ENCODE measurements at places on chromosomes 1 and 21.

DNA sequence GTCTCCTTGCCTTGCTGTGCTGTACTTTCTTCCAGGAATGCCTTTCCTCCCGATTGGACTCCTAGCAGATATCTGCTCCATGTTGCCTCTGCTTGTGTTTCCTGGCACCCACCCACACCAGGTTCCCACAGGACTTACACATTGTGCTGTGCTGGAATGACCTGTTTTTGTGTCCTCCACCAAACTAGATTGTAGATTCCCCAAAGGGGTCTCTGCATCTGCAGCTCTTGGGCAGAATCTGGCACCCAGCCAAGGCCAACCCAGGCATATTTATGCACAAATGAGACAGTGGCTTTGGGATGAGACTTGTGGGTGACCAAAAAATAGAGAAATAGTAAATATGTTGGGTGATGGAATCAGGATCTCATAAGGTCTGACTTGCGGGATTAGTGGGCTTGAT is 278.2 kb downstream of the RRAGC start:
- DNase-seq, result no peak

GRCh38 chr1:198276241-198276640 is 119.4 kb downstream of the NEK7 start:
- DNase-seq, result no peak

- no peak for DNase-seq
These were observed 14.0 kb downstream of the CAMK1G start for GRCh38 chr1:209597499-209597898.

DNA sequence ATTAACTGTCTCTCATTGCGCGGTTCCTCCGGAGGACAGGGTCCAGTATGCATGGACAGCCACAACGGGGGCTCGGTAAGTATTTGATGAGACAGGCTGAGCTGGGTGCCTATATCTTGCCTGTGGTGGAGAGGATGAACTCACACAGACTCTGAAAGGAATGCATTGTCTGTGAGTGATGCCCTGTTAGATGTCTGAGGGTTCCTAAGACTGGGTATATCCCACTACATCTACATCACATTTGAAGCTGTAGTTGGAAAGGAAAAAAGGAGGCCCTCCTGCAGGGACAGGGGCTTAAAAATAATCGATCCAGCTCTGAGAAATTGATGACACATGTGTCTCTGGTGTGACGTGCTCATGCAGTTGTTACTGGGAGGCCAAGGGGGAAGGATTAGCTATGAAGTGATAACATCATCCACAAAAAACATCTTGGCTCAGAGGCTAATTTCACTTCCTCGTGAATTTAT is 1.9 kb downstream of the ADARB1 start:
- DNase-seq, result no peak

- no peak for DNase-seq
These were observed 21.0 kb downstream of the XPR1 start for GRCh38 chr1:180652792-180653191.

DNA sequence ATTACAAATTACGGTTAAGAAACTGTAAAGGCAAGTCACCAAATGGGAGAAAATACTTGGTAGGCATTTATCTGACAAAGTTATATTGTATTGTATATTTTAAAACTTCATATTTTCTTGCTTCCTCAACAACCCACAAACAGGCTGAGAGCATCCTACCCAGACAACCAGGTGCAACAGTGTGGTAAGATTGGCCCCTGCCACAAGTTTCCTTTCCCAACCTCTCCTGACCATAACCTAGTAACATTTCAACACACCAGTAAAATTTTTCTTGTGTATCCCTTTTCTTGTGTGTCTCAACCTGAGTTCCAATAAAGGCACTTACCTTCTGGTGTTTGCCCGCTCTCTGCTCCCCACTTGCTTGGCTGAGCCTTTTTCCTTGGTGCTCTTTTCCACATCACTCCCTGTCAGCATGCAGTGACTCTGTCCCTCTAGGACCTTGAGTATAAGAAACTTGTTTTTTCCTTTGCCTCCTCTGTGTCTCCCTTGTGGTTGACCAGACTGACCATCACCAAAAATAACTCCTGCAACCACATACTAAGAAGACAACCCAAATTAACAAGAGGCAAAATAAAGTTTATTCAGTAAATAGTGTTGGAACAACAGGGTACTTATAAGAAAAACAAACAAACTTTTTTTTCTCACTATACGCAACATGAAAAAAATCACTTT is 40.9 kb downstream of the FCRL3 start:
- no peak for DNase-seq

DNA sequence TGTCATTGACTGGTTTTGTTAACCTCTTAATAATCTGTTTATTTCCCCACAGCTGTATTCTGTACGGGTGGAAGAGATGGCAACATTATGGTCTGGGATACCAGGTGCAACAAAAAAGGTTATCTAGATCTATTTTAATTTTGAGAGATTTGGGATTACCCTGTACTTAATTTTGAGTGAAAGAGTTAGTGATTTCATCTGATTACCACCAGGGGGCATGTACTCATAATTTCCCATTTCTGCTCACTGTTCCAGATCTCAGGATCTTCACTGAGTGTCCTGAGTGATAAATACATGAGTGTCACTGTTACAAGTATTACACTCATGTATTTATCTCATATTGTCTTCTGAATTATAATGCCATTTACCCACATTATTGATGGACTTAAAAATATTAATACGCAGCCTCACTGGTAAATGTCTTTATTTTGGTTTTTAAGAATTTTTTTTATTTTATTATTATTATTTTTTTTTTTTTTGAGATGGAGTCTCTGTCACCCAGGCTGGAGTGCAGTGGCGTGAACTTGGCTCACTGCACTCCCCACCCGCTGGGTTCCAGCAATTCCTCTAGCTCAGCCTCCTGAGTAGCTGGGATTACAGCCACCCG is 27.4 kb downstream of the DTL start:
- peak; percentile 12 for DNase-seq

DNA sequence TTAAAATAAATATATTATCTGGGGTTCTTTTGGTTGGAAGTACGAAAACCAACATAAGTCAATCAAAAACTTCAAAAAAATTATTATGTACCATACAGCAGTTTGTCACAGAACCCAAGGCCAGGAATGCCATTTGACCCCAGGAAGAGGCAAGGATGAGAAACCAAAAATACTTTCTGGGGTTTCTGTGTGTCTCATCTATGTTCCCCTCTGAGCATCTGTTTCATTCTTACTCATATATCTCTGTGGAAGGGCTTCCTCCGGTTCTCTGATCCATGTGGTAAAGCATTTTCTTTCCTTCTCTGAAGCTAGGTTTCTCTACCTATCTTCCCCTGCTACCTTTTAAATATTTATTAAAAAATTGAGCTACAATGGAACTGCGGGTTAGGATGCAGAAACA is 9.8 kb upstream of the FCRL1 start:
- no peak for DNase-seq

DNA sequence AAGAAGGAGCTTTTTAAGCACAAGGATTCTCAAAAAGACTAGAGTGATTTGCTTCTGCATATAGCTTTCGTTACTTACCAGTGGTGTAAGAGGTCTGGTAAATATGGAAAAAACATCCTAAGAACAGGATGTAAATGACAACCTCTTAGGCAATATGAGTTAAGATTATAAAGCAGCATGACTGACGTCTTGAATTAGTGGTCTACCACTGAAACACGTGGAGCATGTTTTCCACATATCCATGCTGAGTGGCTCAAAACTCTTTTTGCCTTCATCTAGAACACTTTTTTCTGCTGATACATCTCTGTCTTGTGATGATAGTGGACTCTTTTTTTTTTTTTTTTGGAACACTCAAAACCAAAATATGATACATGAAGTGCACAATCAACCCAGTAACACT is 44.6 kb downstream of the RCAN1 start:
- no peak for DNase-seq
